ENCODE measurements at places on chromosomes 5 and 9.

DNA sequence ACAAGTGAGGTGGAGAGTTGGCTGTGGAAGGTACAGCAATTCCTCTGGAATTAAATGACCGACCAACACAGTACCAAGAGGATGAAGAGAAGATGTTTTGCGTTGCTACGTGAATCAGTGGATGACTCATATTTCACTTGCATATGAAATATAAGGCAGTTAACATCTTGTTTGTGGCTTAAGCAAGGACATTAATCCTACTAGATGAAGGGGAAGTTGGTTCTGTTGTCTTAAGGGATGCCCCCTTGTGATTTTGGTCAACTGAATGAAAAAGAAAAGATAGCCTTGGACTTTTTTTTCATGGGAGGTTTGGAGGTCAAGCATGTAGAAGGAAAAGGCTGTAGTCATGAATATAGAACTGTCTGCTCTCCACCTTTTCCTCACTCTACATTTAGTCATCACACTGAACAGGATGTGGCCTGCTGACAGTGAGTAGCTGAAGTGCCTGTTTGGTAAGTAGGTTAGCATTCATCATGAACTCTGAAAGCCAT lies 33.9 kb downstream of the VLDLR start:
- H3K36me3 ChIP-seq, result peaks cover 19% of the 10 kb centered on the region
- no peak overlapping the region for H3K27ac ChIP-seq
- H3K4me1 ChIP-seq, result no peaks in the 10 kb centered on the region
- no peaks in the 10 kb centered on the region for H3K27me3 ChIP-seq
- DNase-seq, result no peak

GRCh38 chr5:66144074-66144833 lies at the start of gene SREK1:
Gene SREK1, plus strand, starts transcription at chr5:66144300. Its CDS starts 77 bp downstream, at chr5:66144377.
- H3K4me3 ChIP-seq, result peak within 1 kb of the TSS; percentile 93
- H3K27me3 ChIP-seq, result no peaks in the 10 kb centered on the region

- no peak for DNase-seq
- no peak overlapping the region for H3K27ac ChIP-seq
- peaks cover 66% of the 10 kb centered on the region for H3K36me3 ChIP-seq
- no peaks in the 10 kb centered on the region for H3K4me1 ChIP-seq
Observed at GRCh38 chr9:92276331-92277032, 17.0 kb downstream of the IARS1 start.

- no peaks in the 10 kb centered on the region for H3K4me1 ChIP-seq
- no peaks in the 10 kb centered on the region for H3K36me3 ChIP-seq
- H3K4me3 ChIP-seq, result no peak overlapping the region
- no peak overlapping the region for H3K27ac ChIP-seq
Observed at GRCh38 chr5:76299592-76299991, 103.5 kb upstream of the IQGAP2 start.

DNA sequence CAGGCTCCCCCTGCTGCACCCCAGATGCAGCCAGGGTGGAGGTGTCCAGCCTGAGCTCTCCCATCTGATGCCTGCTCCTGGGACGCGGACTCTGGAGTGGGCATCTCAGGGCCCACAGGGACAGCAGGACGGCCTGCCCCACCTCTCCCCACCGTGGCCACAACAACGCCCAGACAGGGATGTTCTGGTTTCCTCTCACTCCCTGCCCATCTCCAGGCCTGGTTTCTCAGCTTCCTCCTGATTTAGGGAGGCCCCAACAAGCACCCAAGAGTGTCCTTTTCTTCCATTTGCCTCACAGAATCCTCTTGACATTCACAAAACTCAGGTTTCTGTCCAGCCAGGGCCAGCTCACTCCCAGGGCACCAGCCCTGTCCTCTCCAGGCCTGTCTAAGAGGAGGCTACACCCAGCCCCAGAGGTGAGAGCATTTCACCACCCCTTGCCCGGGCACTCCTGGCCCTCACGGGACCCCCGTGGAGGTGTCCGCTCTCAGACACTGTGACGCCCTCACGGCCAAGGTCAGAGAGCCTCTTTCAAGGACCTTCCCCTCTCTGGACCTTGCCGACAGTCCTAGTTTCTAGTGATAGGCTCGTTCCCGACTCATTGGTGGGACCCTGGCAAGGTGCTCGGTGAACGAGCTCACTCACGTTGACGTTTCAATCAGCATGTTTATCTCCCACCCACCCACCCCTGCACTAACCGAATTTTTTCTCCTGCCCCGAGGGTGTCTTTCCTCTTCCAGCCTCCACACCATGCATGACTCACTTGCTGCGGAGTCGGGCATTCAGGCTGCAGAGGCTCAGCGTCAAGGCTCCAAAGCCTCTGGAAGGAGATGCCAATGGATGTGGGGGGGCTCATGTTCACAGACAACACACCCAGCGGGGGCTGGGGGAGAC lies 62.0 kb upstream of the UNC5A start:
- H3K4me1 ChIP-seq, result peaks cover 25% of the 10 kb centered on the region
- H3K27ac ChIP-seq, result no peak overlapping the region
- H3K36me3 ChIP-seq, result no peaks in the 10 kb centered on the region

Data from H1 (cell line).